Activated naive CD4-positive, alpha-beta T cell treated with anti-CD3 and anti-CD28 coated beads, Interleukin-2, amount 50 U/mL, for 16 hours (primary cell): ENCODE measurements at places on chromosomes 16 and 17.
A peak's percentile ranks its signal among the peaks of the same experiment; 100 is the strongest.

DNA sequence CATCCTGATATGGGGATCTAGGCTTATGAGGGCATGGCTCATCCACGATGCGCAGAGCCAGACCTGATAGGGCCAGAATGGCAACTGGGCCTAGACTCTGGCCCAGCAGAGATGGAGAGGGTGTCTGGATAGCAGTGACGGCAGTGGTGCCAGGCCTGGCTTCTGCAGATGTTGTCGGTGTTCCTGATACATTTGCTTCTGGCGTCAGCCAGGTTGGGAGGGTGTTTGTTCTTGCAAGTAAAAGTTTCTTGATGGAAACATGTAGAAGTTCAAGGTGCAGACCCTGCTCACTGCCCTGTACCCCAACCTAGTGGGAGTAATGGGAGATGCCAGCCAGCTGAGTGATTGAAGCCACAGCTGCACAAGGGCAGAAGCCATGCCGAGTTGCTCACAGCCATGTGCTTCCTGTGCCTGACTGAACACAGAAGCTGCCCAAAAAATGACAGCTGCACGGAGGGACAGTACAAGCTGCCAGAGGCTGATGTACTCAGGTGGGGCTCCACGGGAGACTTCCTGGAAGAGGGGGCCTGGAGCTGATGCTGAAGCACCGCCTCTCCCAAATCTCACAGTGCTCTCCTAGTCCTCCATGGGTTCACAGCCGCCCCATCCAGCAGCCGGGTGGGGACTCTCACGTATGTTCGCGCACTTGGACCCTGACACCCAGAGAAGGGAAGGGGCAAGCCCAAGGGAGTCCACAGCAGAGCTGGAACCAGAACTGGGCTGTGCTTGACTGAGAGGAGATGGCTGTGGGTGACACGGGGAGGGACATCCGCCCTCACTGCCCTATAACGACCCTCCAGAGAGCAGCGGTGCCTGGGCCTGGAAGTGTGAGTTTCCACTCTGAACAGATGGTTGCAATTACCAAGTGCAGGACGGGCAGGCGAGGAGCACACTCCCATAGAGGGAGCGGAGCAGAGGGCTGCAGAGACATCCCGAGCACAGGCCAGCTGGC lies 78.7 kb downstream of the N4BP1 start:
- no peak for DNase-seq

DNA sequence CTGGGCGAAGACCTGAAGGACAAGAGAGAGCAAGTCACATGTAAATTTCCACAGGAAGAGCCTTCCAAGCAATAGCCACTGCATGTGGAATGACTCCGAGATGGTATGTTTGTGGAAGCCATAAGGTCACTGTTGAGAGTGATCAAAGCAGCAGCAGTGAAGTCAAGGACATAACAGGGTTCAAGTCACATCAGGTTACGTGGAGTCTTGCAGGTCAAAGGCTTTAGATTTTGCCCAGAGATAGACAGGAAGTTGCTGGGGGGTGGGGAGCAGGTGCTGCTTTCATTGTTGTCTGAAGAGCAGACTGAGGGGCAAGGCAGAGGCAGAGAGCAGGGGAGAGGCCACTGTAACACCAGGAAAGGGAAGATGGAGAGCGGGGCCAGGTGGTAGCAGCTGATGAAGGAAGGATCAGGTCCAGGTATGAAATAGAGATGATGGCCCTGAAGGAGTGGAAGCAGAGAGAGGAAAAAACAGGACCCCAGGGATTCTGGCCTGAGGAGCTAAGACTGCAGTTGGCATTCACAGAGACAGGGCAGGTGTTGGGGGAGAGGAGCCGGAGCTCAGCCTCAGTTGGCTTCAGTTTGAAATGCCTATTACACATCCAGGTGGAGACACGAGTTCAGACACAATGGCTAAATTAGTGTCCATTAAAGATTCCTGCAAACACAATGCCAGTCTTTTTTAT lies 129.3 kb upstream of the AXIN2 start:
- no peak for DNase-seq

- no peak for DNase-seq
Measured at GRCh38 chr17:75153780-75154194, 525 bp downstream of the JPT1 start.

DNA sequence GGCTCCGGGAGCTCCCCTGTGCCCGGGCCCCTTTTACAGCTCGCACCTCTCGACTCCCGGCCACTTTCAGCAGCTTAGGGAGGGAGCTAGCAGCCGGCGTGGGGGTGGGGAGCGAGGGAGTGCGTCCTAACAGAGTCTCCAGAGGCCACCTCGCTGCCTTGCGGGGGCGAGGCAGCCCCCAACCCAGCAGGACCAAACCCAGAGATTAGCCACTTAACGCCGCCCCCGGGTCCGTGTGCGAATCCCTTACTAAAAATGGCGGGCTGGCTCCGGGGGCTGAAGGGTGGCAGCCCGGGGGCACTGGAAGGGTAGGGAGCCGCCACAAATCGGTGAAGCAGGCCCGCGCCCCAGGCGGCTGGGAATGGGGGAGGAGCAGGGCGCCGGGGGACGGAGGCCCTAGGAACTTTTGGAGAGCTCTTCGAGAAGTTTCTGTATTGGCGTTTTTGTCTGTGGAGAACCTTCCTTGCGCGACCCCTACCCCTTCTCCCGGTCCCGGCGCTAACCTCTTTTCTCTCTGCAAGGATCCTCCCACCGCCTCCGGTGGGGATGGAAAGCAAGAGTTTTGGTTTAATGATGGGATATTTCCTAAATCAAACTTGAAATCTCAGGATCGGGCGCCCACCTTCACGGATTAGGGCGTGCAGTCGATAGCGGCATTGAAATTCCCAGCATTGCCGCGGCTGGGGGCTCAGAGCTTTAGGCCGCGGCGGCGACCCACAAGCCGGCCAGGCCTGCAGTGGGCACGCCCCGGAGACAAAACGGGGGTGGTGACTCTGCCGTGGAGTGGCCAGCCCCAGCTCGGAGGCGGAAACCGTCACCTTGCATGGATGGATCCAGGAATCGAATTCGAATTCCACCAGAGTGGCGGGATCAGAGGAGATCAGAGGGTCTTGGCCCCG lies 793 bp upstream of the IRX3 start:
- DNase-seq, result no peak

- DNase-seq, result peak; percentile 76
Measured at GRCh38 chr16:89860747-89861304, 12.6 kb upstream of the TCF25 start.

GRCh38 chr16:66551348-66551759 lies 1.0 kb upstream of the CKLF start:
- DNase-seq, result peak; percentile 52

DNA sequence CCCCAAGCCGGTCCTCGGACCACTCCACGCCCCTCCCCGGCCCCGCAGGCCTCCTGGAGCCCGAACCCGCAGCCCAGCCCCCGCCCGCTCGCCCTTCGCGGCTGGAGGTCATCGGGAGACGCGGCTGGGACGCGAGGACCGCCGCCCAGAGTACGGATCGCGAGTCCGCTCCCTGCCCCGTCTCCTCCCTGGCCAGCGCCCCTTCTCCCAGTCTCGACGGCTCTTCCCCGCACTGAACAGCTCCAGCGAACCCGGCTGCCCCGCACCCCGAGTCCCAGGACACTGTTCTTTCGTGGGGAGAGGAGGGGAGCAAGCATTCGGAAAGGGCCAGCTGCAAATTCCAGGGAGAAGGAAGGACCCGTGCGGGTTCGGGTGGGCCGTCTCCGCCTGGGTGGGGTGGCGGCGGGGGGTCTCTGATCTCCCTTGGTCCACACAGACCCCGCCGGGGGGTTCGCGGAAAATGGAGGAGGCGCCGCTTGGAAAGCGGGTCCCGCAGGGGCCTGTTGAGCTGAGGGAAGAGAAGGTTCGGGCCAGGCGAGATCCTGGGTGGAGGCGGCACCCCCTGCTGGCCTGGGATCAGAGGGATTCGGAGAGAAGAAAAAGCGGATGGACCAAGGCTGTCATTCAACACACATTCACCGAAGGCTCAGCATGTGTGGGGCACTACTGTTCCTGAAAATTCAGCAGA lies 632 bp upstream of the RTN4RL1 start:
- peak; percentile 28 for DNase-seq

- no peak for DNase-seq
Measured at GRCh38 chr17:50048146-50048720, 7.7 kb upstream of the ITGA3 start.

DNA sequence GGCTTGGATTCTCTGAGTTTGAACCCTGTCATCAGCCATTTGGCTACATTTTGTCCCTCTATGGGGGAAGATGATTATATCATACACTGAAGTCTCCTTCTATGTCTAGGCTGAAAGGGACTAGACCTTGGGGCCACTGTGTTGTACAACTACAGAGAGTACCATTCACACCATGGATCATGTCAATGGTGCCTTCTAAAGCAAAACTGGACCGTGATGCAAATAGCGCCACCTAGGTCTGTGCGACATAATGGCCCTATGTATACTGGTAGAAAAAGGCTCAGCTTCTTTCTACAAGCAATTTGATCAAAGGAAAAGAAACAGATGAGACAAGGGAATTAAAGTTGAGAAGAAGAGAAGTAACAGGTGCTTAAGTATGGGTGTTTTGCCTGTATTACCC lies 100.7 kb downstream of the LYRM1 start:
- DNase-seq, result no peak

DNA sequence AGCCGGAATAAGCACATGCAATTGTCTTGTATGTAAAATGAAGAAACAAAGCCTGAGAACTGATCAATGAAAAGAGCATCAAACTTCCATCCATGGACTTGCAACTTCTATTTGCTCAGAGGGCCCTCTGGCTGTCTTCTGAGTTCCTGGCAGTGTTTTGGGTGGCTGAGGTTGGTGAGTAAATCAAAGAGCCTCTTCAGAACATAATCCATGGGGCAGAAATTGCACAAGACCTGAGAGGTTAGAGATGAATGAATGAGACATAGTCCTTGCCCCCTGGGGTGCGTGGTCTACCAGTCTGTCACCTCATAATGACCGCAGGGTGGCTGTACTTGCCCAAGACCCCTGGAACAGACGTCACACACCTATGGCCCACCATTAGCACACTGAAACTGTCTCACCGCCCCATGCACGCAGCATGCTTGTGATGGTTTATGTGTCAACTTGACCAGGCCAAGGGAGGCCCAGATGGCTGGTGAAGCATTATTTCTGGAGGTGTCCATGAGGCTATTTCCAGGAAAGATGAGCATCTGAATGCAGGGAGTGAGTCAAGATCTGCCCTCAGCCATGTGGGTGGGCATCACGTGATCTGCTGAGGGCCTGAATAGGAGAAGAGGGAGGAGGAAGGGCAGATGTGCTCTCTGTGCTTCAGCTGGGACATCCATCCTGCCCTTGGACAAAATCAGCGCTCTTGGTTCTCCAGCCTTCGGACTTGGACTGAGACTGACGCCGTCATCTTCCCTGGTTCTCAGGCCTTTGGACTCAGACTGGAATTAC lies 8.3 kb downstream of the PIK3R6 start:
- DNase-seq, result no peak

DNA sequence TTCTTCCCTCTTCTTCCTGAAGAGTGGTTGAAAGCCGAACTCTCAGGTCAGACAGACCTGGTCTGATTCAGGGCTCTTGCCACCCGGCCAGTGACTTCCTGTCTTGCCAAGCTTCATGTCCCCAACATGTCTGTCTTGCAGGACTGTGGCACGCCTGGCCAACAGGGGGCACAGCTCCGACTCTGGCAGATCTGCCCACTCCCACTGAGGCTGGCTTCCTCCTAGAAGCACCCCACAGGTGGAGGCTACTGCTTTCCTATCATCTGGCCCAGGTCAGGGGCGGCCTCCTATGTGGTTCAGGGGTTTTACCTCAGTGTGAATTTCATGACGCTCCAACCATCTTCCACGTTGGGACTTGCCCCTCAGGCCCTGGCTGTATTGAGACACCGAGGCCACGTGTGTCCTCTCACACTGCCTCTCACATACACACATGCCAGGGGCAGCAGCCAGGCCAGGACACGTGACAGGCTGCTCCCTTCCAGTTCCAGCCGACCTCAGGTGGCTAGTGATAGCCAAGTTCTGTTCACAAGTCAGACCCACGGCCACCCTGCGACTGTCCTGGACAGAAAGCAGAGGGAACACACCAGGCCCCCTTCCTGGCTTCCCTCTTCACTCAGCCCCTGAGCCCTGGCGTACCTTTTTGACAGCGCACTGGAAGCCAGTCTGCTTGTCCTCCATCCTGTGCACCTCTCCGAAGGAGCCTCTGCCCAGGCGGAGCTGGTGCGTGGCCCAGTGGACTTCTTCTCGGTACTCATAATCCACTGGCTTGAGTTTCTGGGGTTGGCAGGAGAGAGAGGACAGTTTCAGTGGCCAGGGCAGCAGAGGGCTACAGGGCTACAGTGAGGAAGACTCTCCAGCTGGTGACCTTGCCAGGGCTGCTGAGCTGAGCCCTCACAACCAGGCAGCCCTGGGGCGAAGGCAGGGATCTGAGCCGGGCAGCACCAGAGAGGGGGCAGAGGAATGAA lies 22.6 kb upstream of the SPATA32 start:
- peak; percentile 55 for DNase-seq

- DNase-seq, result no peak
Measured at GRCh38 chr16:75821117-75821516, 94.8 kb upstream of the CPHXL start.

DNA sequence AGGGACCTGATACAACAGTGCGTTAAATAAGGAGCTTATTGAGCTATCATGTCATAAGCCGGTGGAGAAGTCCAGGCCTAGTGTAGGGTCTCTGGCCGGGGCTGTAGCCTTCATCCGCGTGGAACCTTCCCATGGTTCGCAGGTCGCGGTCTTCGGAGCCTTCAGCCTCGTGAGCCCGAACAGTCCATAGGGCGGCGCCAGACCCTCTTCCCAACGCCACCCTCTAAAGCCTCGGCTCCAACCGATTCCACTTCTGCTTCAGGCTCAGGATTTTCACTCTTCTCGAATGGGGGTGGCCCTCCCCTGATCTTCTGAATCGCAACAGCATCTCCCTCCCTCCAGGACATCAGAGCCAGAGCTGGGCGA lies 10.3 kb upstream of the BRCA1 start:
- DNase-seq, result no peak

GRCh38 chr17:82449131-82449882 lies 1.2 kb downstream of the CYBC1 start:
- peak; percentile 57 for DNase-seq

GRCh38 chr17:74754832-74755231 lies 6.4 kb downstream of the NHERF1 start:
- no peak for DNase-seq

DNA sequence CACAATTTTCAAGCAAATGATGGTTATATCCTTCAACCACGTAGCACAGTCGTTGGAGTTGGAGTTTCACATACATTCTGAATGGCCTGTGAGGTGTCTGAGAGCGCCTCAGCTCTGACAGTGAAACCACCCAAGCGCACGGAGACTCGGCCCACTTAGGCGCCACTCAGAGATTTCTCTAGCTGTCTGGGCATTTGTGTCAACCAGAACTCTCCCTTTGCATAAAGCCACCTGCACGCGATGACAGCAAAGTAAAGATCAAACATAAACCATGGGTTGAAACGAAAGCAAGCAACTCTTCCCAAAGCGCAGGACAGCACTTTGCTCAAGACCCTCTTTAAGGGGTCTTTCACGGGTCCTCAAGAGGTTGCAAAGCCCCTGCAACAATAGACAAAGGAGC lies 533 bp downstream of the SLC6A4 start:
- DNase-seq, result no peak

DNA sequence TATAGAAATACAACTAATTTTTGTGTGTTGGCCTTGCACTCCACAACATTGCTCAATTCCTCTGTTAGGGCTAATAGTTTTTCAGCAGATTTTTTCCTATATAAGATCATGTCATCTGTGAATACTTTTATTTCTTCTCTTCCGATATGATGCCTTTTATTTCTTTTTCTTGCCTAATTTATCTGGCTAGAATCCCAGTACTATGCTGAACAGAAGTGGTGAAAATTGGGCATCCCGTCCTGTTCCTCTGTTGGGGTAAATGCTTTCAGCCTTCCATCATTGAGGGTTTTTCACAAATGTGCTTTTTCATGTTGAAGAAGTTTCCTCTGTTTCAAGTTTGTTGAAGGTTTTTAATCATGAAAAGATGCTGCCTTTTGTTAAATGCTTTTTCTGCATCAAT lies 22.7 kb upstream of the TNFRSF13B start:
- DNase-seq, result no peak
